ENCODE measurements at places on chromosomes 4 and X.

DNA sequence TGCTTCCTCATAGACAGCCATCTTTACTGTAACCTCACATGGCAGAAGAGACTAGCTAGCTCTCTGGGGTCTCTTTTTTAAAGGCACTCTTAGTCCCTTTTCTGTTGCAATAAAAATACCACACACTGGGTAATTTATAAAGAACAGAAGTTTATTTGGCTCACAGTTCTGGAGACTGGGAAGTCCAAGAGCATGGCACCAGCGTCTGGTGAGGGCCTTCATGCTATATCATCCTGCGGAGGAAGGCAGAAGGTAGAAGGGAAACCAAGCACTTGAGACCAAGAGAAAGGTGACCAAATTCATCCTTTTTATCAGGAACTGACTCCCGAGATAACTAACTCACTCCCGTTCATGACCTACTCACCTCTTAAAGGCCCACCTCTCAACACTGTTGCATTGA, 5.4 kb upstream of the ANXA5 start:
- DNase-seq, result no peak

DNA sequence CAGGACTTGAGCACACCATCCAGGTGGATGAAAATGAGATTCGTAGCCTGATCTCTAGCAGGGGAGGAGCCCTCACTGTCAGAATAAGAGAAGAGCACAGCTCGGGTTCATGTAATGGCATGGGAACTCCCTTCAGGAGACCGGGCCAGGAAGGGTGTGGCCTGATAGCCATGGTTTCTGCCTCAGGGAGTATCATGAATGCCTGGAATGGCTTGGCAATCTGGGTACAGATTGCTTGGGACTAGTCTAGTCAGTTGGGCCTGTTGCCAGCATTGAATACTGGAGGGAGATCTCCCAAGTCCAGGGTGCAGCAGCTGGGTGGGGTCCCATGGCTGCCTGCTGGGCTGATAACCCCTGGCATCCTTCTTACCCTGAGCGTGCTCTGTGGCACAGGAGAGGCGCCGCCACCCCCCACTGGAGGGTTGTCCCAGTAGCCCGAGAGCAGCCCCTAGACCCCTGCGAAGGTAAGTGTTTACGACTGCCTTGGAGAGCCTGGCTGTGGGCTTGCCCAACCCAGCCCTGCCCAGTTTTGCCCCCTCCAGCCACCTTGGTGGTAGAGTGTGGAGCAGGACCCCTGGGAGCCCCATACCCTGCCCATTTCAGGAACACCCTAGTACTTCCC, 298.8 kb downstream of the TEX13A start:
- no peak for DNase-seq

- DNase-seq, result no peak
Measured at GRCh38 chrX:134026565-134027311, 41.3 kb upstream of the GPC3 start.

DNA sequence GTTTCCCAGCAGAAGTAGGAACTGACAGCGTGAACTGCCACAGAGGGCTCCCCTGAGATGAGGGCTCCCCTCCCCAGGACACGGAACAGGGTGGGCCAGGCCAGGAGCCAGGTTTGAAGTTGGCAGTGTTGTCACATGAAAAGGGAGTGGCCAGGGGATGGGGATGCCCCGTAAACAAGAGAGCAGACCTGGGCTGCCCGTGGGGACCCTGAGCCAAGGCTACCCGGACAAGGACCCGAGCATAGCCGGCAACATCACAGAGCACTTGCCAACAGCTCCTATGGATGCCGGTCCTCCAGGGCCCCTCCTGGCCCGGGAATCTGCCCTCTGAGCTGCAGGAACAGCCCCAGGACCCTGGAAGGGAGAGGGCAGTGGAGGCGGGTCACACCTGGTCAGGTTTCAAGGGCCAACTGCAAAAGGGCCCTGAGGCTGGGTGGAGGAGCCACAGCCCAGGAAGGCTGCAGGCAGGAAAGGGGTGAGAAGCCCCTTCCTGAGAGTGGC, 102.1 kb downstream of the CPZ start:
- no peak for DNase-seq

GRCh38 chr4:55682295-55682694, 46.2 kb upstream of the NMU start:
- DNase-seq, result no peak

DNA sequence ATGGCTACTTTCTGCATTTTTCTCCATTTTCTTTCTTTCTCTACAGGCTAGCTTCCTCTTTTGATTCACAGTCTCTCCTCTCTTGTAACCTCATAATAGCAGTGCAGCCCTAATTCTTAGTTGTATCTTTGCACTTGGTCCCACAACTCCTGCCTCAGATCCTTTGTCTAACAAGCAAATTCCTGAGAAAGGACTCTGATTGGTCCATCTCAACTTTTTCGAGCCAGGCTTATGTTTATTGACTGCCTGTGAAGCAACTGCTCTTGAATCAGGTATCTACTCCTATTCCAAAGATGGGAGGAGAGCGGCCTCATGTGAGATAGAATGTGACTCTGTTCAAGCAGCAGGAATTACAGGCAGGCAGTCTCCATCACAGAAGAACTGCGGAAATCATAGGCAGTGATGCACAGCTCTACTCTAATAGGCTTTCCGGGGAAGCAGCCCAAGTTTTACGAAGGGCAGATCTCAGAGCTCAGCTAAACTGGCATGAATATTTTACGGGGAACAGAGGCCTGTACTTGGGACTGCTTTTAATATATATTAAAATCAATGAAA, 123.5 kb downstream of the GABRB1 start:
- no peak for DNase-seq

- no peak for DNase-seq
Measured at GRCh38 chrX:121172703-121173102, 125.3 kb downstream of the GLUD2 start.

DNA sequence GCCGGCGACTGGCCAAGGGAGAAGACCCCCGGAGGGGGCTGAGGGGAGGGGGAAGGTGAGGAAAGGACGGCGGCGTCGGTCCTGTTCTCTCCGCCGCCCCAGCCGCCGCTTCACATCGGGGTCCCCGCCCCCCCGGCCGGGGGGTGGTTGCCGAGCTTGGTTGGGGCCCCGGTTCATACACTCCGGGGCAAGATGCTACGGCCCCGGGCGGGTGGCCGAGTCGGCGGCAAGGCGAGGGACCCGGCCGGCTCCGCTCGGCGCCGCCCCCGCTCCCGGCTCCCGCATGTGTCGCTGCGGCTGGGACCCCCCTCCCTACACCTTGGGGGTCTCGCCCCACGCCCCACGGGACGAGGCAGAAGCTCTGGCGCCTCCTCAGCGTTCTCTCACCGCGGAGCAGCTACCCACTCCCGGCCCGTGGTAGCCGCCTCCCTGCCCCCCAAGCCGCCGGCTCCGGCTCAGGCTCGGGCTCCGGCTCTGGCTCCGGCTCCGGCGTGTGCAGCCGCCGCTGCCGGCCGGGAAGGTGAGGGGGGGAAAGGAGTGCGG, 461 bp downstream of the FBXW7 start:
- no peak for DNase-seq

DNA sequence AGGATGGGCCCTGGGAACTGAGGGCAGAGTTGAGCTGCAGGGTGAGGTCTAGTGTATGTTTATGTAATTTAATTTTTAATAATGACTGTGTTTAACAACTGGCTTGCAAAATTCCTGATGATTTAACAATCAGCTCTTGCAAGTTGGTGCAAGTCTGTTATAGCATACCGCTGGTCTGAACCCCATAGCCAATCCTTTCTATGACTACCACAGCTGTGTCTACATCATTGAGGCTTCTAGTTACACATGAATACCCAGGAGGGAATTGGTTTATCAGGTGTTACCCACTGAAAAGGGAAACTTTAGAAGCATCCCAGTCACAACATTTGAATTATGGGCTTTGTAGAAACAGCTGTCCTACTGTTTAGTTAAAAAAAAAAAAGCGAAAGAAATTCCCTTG, 38.3 kb downstream of the SUPT20HL1 start:
- no peak for DNase-seq

GRCh38 chr4:174627473-174627872, 105.2 kb upstream of the HPGD start:
- DNase-seq, result no peak

- DNase-seq, result no peak
Measured at GRCh38 chr4:159410076-159410777, 307.3 kb downstream of the RAPGEF2 start.

- DNase-seq, result no peak
Measured at GRCh38 chrX:129115104-129115503, 408.2 kb downstream of the SMARCA1 start.

DNA sequence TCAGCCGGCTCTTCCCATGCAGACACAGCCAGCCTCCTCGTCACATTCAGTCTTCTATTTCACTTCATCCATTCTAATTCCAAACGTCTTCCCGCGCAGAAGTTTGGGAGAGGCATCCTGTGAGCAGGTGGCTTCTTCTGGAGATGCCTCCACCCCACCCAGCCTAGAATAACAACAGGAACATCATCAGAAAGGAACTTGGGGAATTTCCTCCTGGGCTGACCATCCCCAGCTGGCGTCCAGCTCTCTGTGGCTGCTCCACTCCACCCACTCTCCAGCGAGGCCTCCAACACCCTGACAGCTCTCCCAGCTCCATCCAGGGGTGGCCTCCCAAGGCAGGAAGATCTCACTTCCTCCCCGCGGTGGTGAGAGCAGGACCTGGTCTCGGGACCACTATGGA, 5.5 kb upstream of the C4orf50 start:
- DNase-seq, result no peak

DNA sequence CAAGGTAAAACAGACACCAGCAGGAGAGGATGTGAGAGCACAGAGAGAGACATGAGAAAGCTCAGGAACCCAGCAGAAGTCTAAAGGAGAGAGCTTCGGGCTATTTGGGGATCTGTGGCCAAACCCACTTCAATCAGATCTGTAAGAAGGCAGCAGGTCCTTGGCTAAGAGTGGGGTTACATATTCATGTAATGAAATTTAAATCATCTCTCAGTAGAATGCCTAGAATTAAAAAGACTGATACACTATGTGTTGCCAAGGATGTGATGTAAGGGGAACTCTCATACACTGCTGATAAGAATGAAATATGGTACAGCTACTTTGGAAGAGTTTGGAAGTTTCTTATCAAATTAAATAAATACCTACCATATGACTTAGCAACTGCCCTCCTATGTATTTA, 35.8 kb downstream of the PDE5A start:
- DNase-seq, result no peak

DNA sequence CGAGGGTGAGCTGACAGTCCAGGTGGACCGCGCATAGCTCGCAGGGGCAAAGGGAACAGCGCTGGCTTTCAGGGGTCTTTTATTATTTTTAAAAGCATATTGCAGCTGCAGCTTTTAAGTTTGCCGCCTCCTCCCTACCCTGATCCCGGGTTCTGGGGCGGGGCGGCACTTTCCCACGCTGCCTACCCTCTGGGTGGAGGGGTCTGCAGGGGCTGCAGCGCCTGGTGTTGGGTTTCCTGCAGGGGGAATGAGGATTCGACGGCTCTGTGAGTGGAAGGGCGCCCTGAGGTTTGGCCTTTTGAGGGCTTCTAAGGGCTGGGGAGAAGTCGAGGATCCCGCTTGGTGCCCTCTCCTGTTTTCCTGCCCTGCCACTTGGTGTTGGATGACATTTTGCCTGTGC, 80.7 kb upstream of the SCML1 start:
- no peak for DNase-seq

GRCh38 chr4:35965300-35965699, 279.0 kb downstream of the ARAP2 start:
- no peak for DNase-seq

DNA sequence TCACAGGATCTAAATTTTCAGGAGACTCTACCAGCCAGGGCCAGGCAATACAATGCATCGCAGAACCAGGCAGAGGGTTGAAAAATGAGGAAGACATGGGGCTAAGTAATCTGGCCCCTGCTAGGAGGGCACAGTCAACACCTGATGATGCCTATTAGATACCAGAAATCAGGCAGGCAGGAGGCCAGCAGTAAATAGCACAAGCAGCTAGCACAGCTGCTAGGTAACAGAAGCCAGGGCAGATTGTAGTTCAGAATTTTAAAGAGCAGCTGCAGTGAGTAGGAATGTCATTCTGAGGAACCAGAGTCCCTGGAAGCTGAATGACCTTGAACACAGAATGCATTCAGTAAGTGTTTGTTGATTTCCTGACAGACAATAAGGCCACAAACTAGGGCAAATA, 38.8 kb upstream of the TRPC5OS start:
- DNase-seq, result no peak

- no peak for DNase-seq
Measured at GRCh38 chr4:107757864-107758476, 37.9 kb upstream of the PAPSS1 start.

DNA sequence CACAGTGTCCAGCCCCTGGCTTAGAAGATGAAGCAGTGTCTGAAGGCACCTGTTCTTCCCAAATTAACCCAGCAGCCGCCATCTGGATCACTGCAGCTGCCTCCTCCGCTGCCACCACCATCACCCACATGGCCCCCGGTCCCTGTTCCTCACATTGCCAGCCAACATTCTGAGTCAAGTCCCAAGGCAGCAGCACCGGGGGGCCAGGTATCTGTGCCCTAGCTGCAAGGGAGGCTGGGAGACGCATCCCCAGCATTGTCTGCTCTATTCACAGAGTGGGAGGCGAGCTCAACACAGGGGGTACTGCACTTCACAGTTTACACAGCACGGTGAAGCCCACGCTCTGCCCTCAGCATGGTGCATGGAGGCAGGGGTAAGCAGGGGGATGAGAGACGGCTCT, 42.3 kb upstream of the MAN2B2 start:
- no peak for DNase-seq

DNA sequence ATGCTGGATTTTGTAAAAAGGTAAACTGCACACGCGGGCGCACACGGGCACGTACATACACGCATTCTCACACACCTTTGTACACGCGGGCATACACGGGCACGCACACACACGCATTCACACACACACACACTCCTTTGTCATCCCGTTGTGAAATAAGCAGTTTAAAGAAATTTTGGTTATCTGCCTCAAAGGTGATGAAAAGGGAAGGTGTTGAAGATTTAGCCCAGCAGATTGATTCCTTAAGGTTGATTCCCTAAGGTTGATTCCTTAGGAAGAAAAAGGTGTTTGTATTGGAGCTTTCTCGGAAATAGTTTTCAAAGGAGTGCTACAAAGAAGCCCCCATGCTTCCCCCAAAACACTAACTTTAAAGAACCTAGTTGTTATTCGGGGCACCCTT, 693 bp downstream of the ATP10D start:
- DNase-seq, result no peak

DNA sequence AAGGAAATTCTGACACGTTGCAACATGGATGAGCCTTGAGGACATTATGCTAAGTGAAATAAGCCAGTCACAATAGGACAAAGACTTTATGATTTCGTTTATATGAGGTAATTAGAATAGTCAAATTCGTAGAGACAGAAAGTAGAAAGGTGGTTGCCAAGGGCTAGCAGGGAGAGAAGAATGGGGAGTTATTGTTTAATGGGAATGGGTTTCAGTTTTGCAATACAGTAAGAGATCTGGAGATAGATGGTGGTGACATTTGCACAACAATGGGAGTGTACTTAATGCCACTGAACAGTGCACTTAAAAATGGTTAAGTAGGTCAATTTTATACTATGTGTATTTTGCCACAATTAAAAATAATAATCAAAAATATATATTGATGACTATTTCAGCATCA, 43.4 kb upstream of the TMEM154 start:
- no peak for DNase-seq
